ENCODE measurements at places on chromosomes 1 and 21.

DNA sequence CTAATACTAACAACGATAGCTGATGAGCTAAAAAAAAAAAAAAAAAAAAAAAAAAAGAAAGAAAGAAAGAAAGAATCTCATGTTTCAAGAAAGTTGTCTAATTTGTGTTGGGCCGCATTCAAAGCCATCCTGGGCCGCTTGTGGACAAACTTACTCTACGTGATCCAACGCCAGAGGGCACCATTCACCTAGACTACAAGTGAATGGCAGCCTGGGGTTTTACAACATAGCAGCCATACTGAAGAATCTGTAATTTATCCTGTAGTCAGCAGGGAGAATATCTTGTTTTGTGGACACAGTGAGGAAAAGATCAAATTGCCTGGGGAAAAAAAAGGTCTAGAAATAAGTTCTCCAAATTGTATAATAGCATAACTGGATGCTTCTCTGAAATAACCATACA is 47.0 kb downstream of the CYP2J2 start:
- DNase-seq = no peak

GRCh38 chr1:206486995-206487788 is 16.9 kb downstream of the IKBKE start:
- no peak for DNase-seq

- DNase-seq = no peak
Observed at GRCh38 chr1:172340520-172340919, 80.0 kb upstream of the C1orf105 start.

GRCh38 chr1:201914456-201915235 is 25.9 kb downstream of the SHISA4 start:
- DNase-seq = no peak

- no peak for DNase-seq
Observed at GRCh38 chr1:172105230-172105629, 263.9 kb downstream of the DNM3 start.

- DNase-seq = no peak
Observed at GRCh38 chr1:35539073-35539823, 18.0 kb downstream of the KIAA0319L start.

DNA sequence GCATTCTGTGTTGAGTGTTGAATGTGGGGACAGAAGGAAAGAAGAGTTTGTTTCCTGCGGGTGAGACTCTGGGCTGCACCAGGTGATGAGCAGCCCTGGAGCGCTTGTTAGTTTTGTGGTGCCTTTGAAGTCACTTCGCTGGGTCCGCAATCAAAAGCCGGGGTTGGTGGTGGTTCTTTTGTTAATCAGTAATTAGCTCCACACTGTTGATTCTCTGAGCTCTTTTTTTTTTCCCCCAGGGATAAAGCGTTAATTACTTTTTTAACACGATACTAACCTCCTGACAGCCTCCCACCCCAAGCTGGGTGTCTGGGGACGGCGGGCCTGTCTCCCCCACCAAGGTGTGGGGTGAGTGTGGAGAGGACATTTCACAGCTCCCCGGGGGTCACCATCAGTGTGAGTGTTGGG is 56.6 kb downstream of the AGPAT3 start:
- peak; percentile 11 for DNase-seq

GRCh38 chr1:25111706-25112105 is 120.6 kb downstream of the SYF2 start:
- DNase-seq = no peak

GRCh38 chr1:184350573-184350972 is 36.3 kb upstream of the C1orf21 start:
- no peak for DNase-seq

DNA sequence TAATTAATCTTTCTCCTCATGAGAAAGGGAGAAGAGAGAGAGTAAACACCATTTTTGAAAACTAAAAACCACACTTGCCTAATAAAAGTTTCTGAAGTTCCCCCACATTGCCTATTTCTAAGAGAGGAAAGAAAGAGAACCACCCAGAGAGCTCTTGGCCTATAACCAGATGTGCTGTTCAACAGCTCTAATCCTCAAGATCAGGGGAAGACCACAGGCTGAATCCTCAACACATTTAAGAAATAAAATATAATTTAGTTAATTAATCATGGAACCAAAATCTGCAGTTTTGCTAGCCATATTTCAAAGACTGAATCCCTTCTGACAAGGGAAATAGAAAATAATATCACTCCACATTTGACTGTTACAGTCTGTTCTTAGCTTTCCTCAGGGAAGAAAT is 11.9 kb downstream of the PRRX1 start:
- DNase-seq = no peak

DNA sequence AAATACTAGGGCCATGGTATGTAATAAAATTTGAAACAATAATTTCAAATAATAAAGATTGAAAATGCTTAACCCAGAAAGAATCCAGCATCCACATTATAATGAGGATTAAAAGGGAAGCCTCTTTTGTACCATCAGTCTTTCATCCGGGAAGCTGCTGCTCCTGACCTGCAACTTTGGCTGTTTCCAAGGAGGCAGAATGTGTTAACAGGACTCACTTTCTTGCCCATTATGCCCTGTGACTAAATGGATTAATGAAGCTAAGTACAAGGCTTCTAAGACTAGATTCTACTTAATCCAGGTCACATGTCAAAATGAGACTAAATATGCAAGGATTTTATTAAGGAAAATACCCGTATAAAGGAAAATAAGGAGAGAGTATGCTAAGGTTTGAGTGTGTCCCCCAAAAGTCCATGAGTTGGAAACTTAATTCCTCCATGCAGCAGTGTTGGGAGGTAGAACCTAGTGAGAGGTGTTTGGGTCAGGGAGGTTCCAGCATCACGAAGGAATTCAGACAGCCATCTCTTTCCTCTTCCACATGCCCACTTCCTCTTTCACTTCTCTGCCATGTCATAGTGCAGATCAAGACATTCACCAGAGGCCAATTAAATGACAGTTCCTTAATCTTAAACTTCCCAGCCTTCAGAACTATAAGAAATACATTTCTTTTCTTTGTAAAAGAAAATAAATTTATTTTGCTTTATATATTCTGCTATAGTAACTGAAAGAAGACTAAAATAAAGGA is 27.7 kb downstream of the FMO2 start:
- no peak for DNase-seq

DNA sequence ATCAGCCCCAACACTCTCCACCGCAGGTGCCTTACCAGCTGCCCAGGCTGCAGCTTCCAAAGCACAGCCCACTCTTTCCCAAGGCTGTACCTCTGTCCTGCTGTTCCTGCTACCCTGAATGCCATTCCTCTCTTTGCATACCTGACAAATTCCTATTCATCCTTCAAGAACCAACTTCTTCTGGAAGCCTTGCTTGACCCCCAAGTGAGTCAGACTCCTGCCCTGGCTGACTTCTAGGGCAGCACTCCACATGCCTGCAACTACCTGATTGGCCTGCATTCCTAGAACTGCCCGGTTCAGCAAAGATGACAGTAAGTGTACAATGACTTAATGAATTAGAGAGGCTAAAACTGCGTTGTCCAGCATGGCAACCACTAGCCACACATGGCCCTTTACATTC is 20.8 kb upstream of the PDZK1IP1 start:
- no peak for DNase-seq

DNA sequence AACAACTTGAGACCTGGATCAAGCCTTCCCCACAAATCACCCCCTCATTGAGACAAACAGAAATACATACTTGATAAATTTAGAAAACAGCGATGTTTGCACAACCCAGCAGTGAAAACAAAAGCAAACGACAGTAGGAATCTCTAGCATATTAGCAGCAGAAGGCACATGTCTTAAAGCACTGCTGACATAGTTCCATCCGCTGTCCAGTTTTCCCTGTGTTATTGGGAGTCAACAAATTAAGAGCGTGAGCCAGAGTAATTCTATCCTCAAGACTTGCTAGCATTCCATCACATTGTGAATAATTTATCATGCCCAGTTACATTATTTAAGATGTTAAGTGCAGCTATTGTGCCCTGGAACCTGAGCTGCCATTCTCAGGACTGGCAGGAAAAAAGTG is 55.3 kb downstream of the IGSF5 start:
- DNase-seq = no peak

GRCh38 chr1:31712630-31713029 is 8.8 kb upstream of the COL16A1 start:
- DNase-seq = no peak

- DNase-seq = no peak
Observed at GRCh38 chr1:74726063-74726462, 6.8 kb downstream of the CRYZ start.

- no peak for DNase-seq
Observed at GRCh38 chr1:206866062-206866461, 639 bp downstream of the IL20 start.

DNA sequence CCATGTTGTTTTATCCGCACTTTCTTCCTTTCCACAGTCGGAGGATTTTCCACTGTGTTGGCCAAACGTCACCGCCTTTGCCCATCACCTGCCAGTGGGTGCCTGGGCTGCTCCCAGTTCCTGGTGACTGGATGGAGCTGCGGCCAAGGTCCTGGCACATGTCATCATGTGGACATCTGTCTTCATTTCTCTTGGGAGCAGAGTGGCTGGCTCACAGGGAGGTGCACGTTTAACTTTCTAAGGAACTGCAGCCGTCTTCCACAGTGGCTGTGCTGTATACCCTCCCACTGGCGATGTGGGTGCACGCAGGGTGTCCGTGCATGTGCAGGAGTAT is 19.5 kb upstream of the RNF223 start:
- DNase-seq = no peak

DNA sequence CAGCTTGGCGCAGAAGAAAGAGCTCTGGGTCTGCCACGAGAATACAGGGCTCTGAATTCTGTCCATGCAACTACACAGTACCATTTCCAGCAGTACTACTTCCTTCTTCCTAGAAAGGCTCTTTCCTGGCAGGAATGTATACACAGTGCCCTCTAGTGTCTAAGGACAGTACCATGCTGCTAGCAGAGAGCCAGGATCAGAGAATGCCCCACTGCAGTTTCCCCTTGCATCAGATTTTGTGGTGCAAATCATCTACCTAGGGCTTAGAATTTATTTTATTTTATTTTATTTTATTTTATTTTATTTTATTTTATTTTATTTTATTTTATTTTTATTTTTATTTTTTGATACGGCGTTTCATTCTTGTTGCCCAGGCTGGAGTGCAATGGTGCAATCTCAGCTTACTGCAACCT is 50.8 kb downstream of the PAX7 start:
- no peak for DNase-seq

GRCh38 chr1:115452600-115453329 is 114.7 kb upstream of the NGF start:
- DNase-seq = no peak

- DNase-seq = no peak
Observed at GRCh38 chr21:29064850-29065481, 8.5 kb downstream of the CCT8 start.

GRCh38 chr1:181153634-181153961 is 65.1 kb downstream of the IER5 start:
- no peak for DNase-seq

- DNase-seq = no peak
Observed at GRCh38 chr1:3890389-3891328, 9.4 kb downstream of the C1orf174 start.

GRCh38 chr1:46623743-46624644 is 7.4 kb upstream of the MOB3C start:
- no peak for DNase-seq

DNA sequence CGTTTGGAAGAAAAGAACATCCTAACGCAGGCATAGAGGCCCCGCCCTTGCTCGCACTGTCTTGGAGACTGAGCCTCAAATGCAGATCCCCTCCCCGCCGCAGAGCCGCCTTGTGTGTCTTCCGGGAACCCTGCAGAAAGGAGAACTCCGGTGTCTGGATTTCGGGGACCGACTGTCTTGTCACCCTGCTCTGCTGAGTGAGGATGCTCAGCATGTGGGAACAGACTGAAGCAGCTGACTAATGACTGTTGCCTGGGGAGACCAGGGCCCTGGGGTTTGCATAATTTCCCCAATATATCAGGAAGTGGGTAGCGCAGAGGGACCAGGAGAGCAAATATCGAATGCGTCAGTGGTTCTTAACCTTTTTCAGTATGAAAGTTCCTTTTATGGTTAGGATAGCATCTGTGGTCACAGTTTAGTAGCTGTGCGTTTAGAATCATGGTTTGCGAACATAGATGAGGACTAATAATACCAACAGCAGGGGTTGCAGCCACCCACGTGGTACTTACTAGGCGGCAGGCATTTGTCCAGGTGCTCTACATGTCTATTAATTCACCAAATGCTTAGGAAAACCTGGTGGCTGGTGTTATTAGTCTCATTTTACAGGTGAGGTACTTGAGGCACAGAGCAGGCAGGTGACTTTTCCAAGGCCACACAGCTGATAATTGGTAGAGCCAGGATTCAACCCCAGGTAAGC is 14.3 kb downstream of the GPR137B start:
- no peak for DNase-seq

- DNase-seq = no peak
Observed at GRCh38 chr1:154167461-154167860, 12.6 kb upstream of the NUP210L start.

- DNase-seq = no peak
Observed at GRCh38 chr1:207414606-207415108, 39.5 kb upstream of the CR2 start.

DNA sequence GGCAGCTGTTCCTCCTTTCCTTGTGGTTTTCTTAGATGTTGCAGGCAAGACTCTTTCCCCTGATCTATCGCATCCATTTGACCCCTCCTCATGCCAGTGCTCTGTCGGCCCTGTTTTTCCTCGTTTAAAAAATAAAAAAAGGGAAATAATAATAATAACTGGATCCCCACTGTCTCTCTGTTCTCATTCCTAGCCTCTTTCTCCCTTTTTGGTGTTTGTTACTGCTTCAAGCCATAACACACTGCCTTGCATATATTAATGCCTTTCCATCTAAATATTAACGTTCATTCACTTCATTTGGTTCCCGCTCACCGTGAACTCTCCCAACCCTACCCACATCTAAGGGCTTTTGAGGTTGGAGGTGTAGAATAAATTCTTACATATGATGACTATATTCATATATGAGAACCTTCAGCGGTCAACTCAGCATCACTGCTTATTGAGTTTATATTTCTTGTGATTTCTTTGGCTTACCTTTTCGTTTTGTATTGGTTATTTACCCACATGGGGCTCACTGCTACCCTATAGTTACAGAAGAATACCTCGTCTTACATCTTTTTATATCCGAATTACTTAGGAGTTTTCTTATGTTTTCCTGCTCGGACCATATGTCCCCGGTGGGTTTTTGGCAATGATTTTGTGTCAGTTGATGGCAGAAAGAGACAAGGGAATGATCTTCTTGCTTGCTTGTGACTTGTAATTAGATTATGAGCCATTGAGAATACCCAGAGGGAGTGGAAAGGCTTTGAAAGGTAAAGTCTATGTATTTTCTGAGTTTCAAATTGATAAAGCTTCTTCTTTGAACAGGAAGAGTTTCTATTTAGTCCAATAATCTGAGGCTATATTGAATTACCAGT is 805 bp downstream of the ATG4C start:
- no peak for DNase-seq

DNA sequence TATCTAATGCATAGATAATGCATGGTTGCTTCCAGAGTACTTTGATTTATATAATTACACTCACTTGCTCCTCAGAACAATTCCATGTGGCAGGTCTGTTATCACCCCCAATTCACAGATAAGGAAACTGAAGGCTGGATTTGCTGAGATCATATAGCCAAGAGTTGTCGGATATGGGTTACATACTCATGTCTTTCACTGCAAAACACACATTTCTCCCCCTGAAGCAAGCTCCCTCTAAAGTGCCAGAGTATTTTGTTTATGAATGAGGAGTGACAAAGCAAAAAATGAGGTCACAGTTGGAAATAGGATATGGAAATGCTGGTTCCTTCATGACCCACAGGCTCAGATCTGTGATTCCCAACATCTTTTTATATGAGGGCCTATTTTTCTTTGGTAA is 134.2 kb downstream of the ROR1 start:
- no peak for DNase-seq

- DNase-seq = no peak
Observed at GRCh38 chr1:48643193-48643592, 133.5 kb downstream of the BEND5 start.

GRCh38 chr1:215005078-215005477 is 77.5 kb upstream of the KCNK2 start:
- DNase-seq = no peak

Measured in NCI-H2081 treated with DMSO at 0.1 percent for 48 hours (cell line).